Stimulated activated CD8-positive, alpha-beta memory T cell treated with anti-CD3 and anti-CD28 coated beads, Interleukin-4, amount 100 ng/mL, for 24 hours (primary cell): ENCODE measurements at places on chromosomes 2 and 18.

- no peak for DNase-seq
Observed at GRCh38 chr2:74741629-74742028, 87.6 kb downstream of the SEMA4F start.

- DNase-seq, result no peak
Observed at GRCh38 chr2:191026377-191026776, 12.4 kb upstream of the STAT1 start.

DNA sequence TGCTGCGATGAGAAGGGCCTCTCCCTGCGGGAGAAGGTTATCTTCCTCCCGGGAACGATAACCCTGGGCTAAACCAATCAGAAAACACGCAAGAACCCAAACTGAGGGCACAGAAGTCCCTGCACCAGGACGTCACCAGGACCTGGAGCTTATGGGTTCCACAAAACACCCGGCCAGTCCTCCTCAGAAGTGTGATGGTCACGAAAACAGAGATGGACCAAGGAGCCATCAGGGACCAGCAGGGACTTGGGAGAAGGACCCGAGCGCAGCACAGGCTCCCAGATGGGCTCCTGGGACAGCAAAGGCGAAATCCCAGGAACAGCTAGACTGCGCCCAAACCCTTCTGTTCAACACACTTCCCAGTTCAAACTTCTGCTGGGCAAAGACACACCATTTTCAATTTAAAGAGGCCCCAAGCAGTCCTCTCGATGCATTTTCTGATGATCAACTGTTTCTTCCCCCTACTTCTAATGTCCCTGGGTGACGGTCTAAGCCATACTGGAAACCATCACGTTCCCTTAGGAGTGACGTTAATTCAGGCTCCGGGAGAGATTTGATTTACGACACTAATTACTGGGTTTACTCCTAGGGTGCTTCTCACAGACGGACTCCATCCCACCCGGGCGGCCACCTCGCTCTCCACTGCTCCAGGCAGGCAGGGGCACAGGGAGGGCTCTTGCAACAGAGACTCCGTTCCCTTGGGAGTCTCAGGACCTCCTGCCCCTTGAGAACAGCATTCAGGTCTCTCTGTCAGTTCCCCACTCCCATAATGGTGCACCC, 29.2 kb downstream of the ZNF516 start:
- no peak for DNase-seq

DNA sequence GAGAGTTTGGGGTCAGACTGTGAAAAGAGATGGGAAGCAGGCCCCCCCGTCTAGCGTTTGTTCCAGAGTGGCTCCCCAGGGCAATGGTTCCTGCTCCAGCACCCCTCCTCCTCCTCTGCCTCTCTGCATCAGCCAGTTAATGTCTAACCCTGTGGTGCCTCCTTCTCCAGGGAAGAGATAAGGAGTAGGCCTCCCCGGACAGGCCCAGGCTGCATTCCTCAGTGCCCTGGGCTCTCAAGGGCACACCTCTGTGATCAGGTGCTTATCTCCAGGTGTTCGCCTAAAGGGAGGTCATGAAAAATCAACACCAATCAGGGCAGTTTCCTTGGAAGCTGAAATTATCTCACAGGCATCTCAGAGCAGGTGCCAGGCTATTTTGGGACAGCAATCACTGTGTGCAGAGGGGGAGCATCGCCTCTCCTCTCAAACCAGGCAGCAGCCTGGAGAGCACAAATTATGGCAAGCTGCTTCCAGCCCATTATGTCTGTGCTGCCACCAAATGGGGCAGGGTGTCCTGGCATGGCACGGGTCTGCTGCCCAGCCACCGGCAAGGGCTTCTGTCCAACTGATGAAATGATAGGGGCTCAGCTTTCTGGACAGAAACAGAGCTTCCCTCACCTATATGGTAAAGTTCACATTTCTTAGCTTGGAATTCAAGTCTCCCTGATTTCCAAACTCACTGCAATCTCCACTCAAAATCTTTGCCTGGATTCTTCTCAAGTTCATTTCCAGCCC, 255.8 kb upstream of the SLC14A2 start:
- no peak for DNase-seq

DNA sequence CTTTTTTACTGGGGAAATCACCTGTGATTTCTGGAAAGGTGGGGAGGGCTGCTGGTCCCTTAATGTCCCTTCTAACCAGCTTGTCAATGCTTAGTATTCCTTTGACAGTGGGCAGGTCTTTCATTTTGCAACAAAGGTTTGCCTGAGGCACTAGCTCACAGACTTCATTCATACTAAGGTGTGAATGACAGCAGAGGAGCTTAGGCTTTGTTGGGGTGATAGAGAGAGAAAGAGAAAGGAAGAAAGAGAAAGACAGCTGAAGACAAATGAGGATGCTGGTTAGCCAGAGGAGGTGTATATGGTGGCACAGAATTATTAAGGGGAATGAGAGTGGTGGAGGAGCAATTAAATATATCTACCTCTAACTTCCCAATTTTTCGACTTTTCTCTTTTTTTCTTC, 28.9 kb upstream of the GTF2A1L start:
- no peak for DNase-seq

DNA sequence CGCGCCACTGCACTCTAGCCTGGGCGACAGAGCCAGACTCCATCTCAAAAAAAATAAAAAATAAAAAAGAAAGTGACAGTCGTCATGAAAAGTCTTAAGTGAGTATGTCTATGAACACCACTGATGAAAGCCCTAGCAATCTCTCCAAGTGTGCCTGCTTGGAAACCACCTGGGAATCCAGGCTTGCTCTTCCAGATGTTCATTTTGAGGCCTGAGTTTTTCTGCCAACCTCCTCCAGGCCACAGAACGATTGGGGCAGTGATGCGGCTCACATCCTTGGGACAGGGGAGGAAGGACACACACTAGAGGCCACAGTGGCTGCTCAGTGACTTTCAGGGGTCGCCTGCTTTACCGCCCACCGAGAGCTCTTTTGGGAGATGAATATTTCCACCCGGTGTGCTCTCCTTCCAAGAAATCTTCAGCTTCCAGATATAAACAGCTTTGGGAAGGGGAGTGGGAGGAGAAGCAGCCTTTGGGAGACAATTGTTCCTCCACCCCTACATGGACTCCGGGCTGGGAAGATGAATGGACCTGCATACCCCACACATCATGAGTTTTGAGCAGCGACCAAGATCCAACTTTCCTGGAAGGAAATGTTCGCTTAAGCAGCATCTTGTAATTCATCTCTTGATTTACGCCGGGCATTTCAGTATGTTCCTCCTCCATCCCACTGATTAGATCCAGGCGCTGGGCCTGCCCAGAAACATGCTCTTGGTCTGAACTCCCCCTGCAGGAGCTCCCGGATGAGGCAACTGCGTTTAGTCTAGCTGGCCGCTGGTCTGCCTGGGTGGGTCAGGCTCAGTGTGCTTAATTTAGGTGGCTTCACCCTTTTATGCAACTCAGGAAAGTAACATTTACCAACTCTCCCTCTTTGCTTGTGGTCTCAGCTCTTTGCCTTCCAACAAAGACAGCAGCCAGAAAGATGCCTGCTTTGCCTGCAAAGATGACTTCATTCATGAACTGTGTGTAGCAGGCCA, 6.2 kb upstream of the ARMC9 start:
- DNase-seq, result no peak

- no peak for DNase-seq
Observed at GRCh38 chr2:128410758-128411215, 92.1 kb upstream of the HS6ST1 start.

DNA sequence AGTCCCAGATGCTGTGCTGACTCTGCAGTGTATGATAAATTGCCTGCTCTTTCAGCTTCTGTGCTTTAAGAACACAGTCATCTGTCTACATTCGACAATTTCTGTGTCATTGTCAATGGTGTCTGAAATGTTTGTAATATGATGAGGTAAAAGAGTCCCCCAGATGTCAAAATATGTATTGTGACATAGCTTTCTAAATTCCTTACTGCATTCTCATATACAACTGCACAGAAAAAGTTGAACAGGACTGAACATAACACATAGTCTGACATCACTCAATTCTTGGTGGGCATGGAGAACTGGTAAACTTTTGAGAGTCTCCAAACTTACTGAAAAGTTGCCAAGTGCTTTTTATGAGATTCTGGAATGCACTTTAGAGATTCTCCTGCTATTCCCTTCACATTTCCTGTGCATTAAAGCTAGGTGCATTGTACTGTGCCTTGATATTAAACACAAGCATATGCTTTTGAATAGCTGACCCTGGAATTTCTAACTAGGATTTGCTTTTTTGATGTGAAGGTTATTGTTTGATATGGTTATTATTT, 48.1 kb upstream of the ARHGAP28 start:
- DNase-seq, result no peak

DNA sequence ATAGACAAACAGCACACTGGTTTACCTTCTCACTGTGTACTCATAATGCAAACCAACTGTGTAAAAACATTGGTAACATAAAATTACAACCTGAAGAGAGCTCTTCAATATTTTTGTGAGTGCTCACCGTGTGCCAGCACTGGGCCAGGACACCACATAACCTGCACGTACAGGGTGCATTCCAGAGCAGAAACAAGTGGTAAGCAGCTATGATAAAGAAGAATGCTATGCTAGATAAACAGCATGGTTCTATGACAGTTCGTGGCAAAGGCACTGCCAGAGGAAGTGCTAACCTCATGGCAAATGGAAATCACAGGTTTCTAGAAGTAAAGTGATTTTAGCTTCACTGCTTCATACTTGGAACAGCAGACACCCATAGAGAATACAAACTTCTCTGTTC, 343.5 kb downstream of the MTX2 start:
- DNase-seq, result no peak

DNA sequence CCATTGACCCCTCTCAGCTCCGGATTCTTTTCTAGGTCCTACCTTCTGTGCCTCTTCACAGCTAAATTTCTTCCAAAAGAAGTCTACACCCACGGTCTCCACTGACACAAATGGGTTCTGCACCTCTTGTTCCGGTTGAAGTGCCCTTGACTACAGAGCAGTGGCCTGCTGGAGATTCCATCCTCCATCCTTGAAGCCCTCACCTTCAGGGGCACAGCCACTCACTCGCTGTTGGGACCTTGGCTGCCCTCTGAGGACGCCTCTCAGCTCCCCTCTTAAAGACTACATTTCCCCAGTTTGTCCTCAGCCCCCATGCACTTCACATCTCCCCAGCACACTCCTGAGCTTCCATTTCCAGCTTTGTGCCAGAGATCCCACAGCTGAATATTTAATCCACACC, 226.3 kb downstream of the ATAD2B start:
- DNase-seq, result no peak

DNA sequence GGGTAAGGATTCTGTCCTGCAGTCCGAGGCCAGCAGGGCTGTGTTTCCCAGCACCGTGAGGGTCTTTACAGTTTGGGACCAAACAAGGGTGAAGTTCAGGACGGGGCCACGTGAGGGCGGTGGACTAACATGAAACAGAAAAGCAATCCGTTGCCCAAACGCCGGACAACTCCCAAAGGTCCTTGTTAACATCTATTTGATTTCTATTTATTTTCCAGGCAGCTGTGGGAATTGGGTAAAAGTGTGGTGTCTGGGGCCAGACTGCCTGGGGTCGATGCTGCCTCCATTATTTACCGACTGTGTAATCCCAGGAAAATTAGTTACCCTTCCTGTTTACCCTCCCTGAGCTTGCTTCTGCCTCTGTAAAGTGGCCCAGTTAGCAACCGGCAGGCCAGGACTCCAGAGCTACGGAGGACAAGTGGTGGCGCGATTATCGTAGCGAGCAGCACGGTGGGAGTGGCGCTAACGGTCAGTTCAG, 66.3 kb upstream of the TCF7L1 start:
- peak; percentile 25 for DNase-seq
